Keratinocyte (primary cell): ENCODE measurements at places on chromosomes 7 and 10. TPM values are rescaled to one million over a fixed set of nuclear protein-coding genes. Genes with fewer than 3 reads are reported as not detected.

Gene SEPTIN7
- 158 to 284 TPM (median 173 TPM) in 3 replicates for polyA plus RNA-seq

Gene HOXA1
- polyA plus RNA-seq = 5.2 to 12.5 TPM (median 11.9 TPM) in 3 replicates

Gene CPED1
- 0.62 to 1.1 TPM (median 0.72 TPM) in 3 replicates for polyA plus RNA-seq

Gene H2BK1
- not detected in 3 replicates for polyA plus RNA-seq

Gene KCP
- polyA plus RNA-seq = 0.03 to 0.17 TPM in 2 of 3 replicates, not detected in the other

Gene HOXA7
- 3.8 to 13.5 TPM (median 8.1 TPM) in 3 replicates for polyA plus RNA-seq

Gene KCNIP2
- polyA plus RNA-seq = 0.17 to 0.71 TPM (median 0.41 TPM) in 3 replicates

Gene ASB13
- 6.4 to 8.4 TPM (median 8.1 TPM) in 3 replicates for polyA plus RNA-seq

Gene OR2F1
- not detected in 3 replicates for polyA plus RNA-seq

Gene WDR91
- polyA plus RNA-seq = 19.1 to 34.6 TPM (median 22.5 TPM) in 3 replicates

Gene BMPER
- 0.57 to 0.67 TPM (median 0.58 TPM) in 3 replicates for polyA plus RNA-seq

Gene ZNF804B
- polyA plus RNA-seq = not detected in 3 replicates

Gene FBXL13
- 0.19 to 0.24 TPM (median 0.20 TPM) in 3 replicates for polyA plus RNA-seq

Gene MUC12
- 0.24 to 0.33 TPM in 2 of 3 replicates, not detected in the other for polyA plus RNA-seq
